ENCODE measurements at places on chromosomes 12 and 14.
A peak's percentile ranks its signal among the peaks of the same experiment; 100 is the strongest.

GRCh38 chr14:100307766-100308426, 1.7 kb upstream of the SLC25A29 start:
- no peak for DNase-seq

DNA sequence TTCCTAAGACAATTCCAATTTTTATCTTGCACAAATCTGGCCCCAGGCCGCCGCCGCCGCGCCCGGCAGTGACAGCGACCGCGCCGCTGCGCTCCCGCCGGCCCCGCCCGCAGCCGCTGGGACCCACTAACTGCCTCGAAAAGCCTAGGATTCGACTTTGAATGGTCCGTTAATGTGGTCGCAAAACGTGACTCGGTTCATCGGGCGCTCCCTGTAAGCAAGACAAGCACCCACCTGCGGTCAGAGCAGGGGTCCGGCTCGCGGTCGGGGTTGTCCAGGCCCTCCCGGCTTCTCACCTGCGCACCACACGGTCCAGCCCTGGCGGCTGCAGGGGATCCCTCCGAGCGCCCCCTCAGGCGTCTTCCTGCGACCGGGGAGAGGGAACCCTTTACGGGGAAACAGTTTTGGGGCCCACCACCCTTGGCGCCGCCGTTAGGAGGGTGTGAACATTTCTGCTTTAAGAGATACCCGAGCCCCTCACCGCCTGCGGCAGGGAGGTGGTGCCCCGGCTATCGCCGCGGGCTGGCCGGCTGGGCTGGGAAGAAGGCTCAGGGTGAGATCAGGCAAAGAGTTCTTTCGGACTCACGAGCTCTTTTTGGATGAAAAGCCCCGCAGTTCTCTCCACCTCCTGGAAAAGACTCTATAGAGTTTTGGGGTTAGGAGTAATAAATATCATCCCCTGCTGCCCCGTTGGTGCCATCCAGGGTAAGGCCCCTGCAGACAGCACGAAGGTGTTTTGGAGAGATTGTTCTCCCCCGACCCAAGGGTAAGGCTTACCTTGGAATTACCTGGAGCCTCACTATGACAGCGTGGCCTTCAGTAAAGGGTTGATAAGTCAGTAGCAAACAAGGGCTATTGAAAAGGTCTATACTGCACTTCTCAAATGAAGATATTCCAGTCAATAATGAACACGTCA, 13.6 kb upstream of the FOXJ2 start:
- DNase-seq, result no peak

DNA sequence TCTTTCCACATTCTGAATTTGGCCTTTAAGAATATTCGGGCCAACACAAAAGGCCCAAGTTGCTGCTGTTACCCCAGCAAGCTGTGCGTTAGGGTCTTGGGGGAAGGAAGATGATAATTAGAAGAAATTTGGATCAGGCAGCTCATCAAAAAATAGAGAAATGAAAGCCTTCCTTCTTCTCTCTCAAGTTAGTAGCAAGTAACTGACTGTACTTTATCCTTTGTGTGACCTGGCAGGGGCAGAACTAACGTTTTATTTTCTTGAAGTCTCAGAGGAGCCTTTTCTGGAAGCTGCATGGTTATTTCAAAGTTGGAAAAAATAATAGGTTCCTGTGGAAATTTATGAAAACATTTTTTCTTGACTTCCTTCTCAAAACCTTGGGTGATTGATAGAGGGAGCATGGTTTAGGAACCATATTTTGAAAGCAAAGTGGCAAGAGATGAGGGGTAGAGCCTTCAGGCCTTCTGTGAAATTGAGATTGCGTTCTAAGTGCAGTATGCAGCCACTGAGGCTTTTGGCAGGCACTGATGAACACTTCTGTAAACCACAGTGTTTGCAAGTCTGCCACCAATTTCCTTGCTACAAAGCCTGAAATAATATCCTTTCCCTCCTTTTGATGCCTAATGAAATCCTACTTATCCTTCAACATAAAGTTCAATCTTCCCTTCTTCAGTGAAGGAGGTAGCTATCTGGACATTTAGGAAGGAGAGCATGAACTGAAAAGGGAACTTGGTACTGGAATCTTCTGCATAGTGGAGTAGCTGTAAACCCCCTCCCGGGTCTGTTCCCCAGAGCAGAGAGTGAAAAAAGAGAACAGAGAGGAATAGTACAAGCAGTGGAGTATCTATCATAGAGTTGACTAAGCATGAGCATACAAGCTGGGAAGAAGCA, 123.2 kb downstream of the FGD4 start:
- DNase-seq, result no peak

- no peak for DNase-seq
Measured at GRCh38 chr14:34665785-34666435, 36.0 kb upstream of the SNX6 start.

GRCh38 chr12:50765095-50765911, 1.4 kb downstream of the ATF1 start:
- no peak for DNase-seq

- DNase-seq, result no peak
Measured at GRCh38 chr12:1174659-1175058, 183.6 kb downstream of the ERC1 start.

GRCh38 chr12:76505050-76505449, 54.5 kb downstream of the OSBPL8 start:
- DNase-seq, result no peak

DNA sequence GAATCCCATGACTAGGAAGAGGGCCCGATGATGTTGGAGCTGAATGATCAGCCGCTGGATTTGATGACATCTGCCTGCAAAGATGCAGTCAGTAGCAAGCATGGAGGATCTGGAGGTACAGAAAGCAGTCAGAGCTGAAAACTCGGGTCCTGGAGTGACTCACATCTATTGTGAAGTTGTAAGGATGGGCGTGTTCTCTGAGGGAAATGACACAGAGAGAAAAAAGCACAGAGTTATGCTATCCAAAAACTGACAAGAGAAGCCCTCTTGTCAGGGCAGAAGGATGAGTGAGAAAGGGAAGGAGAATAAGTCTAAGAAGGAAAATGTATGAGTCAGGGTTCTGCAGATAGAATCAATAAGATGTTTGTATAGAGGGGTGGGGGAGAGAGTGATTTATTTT, 380.4 kb upstream of the CCDC196 start:
- DNase-seq, result no peak

GRCh38 chr12:55732288-55732687, 3.5 kb upstream of the CD63 start:
- no peak for DNase-seq

- no peak for DNase-seq
Measured at GRCh38 chr14:99413172-99413571, 67.5 kb downstream of the SETD3 start.

DNA sequence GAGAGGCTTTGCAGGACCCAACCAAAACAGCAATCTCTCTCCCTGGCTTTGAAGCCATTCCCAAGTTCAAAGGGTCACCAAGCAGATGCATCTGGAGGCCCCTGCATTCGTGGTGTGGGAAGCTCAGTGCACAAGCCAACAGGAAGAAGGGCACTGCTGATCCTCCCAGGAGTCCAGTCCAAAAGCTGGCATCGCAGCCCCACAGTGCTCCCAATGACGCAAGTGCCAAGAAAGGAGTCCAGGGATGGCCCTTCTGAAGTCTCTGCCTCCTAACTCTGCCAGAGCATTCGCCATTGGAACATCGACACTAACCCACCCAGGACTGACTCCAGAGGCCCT, 25.1 kb downstream of the PXN start:
- DNase-seq, result no peak

GRCh38 chr12:44972746-44973421, 78.0 kb downstream of the DBX2 start:
- DNase-seq, result no peak

DNA sequence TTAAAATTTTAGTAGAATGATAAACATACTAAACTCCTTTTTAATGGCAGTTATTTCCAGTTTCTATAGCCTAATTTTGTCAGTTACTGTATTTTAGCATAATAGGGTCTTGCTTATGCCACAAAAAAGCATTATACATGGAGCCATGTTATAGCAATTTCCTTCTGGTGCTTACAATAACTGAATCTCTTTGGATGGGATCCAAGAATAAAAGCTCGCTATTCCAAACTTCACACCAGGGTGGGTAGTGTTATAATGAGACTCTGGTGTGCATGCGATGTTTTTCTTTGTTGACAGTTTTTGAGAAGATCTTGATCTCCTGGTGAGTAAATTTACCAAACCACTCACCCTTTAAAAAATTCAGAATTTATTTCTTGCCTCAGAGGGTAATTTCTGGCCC, 90.4 kb upstream of the CCDC91 start:
- DNase-seq, result no peak

DNA sequence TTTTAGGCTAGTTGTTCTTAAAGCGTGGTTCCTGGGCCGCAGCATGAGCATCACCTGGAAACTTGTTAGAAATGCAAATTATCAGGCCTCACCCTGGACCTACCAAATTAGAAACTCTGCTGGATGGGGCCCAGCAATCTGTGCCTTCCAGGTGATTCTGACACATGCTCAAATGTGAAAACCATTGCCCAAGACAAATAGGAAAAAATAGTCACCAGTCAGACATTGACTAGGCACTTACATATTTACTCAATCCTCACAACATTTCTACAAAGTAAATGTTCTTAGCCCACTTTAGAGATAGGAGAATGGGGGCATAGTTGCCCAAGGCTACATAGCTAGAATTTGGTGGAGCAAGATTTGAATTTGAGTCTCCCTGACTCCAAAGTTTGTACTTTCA, 3.3 kb downstream of the CELA1 start:
- DNase-seq, result no peak

GRCh38 chr12:116092776-116093175, 184.7 kb downstream of the MED13L start:
- DNase-seq, result no peak

GRCh38 chr12:48292040-48292439, 58.7 kb downstream of the ZNF641 start:
- DNase-seq, result no peak

DNA sequence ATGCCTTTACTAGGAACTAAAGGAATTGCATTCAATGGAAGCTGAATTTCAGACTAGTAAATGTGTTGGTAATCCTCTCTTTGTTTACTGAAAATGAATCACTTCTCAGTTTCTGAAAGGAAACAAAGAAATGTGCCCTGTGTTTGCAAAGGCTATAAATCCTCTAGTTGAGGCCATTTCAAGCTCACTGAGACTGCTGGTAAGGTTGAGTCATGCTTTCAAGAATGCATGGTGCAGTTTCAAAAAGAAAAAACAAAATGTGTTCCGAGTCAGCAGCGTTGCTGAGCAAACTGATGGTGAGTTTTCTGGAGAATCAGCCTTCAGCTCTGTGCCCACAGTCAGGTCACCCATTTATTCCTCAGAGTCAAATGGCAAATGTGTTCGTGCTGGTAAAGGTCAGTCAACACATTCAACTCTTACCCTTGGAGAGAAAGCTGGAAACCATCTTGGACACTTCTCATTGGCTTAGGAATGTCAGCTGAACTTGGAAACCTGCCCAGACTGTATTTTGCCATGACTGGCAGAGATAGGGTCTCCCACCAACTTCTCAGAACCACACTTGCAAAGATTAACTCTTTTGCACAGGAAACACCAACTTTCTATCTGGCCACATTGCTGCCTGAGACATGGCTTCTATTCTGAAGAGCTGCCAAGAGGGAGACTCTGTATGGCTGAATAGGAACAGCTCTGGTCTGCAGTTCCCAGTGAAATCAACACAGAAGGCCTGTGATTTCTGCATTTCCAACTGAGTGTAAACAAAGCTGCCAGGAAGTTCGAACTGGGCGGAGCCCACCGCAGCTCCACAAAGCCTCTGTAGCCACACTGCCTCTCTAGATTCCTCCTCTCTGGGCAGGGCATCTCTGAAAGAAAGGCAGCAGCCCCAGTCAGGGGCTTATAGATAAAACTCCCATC, 484.4 kb downstream of the ATP23 start:
- peak; percentile 76 for DNase-seq
